CD4-positive, alpha-beta memory T cell (primary cell): ENCODE measurements at places on chromosomes 6 and 20. TPM values are rescaled to one million over a fixed set of nuclear protein-coding genes. Genes with fewer than 3 reads are reported as not detected.

The DYNLT2 gene
- 6.9 TPM for total RNA-seq

The CEP250 gene
- total RNA-seq, result 71.3 TPM

The MAS1 gene
- total RNA-seq, result not detected

The DPPA5 gene
- not detected for total RNA-seq

The RGS17 gene
- total RNA-seq, result not detected
